ENCODE measurements at places on chromosomes 2 and 18.

DNA sequence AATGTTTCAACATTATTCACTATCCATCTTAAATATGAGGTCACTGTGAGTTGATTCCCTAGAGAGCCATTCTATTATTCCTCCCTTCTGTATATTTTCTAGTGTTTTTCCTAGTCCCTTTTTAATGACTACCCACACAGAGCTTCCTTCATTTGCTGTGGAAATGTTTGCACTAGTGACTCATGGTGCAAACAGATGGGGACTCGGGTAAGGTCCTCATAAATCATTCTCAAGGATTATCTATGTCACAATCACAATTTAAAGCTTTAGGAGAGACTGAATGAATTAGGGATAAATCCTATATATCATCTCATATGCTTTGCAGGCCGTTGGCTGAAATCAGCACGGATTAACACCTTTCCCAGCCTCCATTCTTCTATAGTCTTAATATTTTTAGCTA, 159.6 kb downstream of the DCC start:
- no peak for DNase-seq

GRCh38 chr2:66489436-66489835, 54.5 kb downstream of the MEIS1 start:
- DNase-seq: no peak

DNA sequence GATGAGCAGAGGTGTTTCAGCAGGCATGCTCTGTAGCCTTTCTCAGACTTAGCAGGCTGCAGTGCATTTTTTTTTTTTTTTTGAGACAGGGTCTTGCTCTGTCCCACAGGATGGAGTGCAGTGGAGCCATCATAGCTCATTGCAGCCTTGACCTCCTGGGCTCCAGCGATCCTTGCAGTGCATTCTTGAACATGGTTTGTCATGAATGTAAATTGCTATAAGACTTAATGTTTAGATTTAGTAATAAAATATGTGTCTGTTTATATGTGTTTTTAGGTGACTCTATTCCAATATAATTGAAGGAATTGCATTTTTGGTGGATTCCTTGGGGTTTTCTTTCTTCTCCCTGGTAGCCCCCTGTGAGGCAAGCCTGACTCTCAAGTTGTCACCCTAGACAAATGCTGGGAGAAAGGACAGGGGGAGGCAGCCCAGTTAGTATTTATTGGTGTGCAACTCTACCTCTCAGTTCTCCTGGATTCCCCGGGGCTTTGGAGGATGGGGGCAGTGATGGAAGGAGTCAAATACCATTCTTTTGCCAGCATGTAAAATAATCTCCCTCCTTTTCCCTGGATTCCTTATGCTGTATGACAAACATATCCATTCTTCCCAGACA, 22.7 kb downstream of the LYPD6B start:
- no peak for DNase-seq

DNA sequence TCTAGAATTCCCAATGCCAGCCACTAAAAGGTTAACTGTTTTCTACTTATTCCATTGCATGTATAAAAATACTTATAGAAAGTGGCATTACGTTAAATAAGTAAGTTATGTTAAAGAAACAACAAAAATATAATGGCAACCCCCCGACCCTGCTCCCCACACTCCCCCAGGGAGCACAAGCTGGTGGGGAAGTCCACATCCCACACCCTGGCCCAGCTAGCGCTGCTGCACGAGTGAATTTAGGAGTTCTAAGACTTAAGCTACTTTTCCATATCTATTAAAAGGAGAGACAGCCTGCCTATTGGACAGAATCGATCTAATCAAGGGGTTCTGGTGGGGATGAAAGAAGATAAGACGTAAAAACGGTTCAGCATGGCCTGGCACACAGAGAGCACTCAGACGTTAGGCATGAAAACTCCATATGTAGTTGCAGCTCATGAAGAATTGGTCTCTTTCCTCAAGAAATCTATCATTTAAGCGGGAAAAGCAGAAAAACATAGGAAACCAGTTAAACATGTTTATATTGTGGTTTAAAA, 16.6 kb downstream of the HJURP start:
- no peak for DNase-seq

DNA sequence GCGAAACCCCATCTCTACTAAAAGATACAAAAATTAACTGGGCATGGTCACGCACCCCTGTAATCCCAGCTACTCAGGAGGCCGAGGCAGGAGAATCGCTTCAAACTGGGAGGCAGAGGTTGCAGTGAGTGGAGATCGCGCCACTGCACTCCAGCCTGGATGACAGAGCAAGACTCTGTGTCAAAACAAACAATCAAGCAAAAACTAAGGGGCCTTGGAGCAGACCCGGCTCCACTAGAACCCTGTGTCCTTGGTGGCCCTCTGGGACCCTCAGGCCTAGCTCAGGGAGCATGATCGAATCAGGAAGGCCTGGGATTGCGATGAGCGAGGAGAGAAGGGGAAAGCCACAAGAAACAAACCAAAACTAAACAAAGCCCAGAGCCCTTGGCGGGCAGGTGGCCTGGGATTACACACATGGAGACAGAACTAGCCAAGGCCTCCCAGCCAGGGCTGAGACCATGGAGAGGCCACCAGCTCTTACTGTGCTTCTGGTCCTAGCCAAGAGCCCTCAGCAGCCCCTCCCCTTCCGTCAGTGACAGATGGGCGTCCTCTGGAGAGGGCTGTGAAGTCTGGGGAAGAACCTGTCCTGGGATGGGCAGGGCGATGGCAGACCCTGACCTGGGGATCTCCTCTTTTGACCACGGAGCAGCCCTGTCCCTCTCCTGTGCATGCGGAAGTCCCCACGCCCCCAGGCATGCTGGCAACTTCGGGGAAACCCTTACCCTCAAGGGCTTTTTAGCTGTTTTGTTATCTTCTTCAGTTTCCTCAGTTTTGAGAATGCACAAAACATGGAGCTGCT, 27.4 kb upstream of the CATIP start:
- no peak for DNase-seq

GRCh38 chr2:145715601-145716000, 1195.7 kb upstream of the ZEB2 start:
- no peak for DNase-seq

DNA sequence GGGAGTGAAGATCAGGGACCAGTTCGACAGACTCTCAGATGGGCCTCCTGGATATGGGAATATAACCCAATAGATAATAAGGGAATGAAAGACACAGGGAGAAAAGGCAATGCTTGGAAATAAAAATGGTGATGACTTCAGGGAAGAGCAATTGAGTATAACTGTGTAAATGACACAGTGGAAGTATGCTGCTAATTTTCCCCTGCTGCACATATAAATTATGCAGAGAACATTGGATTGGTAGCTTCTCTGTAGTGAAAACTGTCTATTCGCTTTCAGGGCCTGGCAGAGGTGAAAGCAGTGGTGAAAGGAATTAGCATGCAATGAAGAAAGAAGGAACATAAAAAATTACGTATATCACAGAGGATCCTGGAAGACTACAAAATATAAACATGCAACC, 398.2 kb upstream of the CDH2 start:
- no peak for DNase-seq

- no peak for DNase-seq
Observed at GRCh38 chr2:102336502-102336945, 19.1 kb upstream of the IL18R1 start.

DNA sequence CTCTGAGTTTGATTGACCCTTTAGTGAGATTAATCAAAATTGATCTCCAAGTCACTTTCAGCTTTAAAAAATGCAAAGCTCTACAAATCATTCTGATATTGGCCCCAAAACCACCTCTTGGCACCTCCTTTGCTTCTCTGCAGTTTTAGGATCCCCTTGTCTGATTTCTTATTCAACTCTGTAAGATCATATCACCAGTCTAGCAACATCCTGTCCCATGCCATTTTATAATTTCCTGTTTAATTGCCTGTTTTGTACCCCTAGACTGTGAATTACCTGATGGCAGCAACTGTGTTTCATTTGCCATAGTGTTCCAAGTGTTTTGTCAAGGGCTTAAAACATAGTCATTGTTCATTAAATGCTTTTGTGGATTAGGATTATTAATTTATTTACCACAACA, 406.3 kb upstream of the TRIB2 start:
- no peak for DNase-seq

DNA sequence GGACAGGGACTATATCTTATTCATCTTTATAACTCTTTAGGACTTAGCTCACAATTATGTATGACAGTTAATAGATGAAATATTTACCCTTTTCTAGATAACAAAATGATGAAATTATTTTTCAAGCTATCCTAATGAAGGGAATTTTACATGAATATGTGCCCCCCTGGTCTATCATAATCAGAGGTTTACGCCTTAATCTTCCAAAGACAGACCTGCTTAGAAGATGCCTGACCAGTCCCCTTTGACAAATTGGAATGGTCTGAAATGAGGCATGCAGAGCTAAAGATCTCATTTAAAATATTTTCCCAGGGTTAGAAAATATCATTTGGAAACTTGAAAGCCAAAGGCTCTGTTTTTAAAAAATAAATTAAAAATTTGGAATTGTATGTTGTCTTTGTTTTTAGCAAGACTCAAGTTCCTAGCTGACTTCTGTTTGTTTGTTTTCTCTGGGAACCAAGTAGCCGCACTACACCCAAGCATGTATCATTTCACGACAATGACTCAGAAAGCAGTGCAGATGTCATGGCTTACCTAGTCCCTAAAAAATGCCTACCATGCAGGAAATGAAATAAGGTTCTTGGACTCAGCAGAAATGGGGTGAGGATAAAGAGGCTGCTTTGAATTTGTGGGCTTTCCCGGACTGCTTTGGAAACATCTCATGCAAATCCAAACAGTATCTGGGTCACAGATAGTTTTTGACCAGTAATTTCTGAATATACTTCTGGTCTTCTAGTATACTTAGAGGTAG, 162.1 kb downstream of the ZEB2 start:
- peak; percentile 91 for DNase-seq

DNA sequence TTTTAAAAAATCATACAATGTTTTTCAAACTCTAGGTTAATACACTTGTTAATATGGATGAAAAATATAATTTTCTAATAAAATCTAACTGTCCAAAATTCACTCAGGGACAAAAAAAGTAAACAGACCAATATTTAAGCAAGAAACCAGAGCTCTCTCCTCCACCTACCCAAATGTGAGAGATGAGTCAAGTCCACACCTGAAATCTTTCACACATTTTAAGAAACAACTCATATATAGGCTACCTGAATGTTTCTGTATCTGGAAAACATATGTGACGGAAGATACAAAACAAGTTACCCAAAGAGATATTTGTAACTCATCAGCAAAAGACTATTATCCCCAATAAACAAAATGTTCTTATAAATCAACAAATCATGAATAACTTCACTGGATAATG, 20.2 kb downstream of the ZNF516 start:
- no peak for DNase-seq

DNA sequence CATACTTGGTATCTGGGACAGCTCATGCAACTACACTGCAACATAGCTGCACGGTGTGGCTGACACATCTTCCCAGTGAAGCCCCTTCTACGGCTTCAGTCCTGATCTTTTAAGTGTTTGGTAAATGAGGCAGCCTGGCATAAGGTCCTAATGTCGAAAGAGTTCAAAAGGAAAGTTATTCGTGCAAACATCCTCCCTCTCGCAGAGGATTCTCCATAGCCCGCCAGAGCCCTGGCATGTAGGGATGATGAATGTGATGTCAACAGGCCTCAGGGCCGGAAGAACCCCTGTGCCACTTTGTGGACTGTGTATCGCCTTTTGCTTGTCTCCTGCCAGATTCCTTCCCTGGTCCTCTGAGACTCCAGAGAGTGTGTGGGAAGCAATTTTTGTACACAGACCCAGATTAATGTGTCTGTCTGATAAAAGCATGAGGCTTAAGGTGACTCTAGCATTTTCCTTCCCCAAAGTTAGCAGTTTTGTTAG, 88.5 kb downstream of the SOCS6 start:
- no peak for DNase-seq

DNA sequence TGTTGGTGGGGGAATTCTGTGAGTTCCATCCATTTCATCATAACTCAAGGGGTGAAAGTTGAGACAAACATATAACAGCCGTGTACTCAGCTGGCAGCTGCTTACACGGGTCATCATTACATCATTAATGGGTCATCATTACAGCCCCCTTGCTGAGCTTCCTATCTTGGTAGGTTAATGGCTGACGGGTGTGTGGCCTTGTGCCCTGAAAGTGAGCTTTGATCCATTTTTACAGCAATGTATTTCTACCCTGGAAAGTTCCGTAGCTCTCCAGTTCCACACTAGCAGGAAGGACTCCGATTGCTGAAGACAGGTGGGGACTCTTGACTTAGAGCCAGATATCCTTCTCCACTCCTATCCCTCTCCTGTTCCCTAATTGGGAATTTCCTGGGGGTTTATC, 105.2 kb upstream of the DLX2 start:
- DNase-seq: no peak

GRCh38 chr2:126359494-126359893, 296.5 kb upstream of the GYPC start:
- no peak for DNase-seq

DNA sequence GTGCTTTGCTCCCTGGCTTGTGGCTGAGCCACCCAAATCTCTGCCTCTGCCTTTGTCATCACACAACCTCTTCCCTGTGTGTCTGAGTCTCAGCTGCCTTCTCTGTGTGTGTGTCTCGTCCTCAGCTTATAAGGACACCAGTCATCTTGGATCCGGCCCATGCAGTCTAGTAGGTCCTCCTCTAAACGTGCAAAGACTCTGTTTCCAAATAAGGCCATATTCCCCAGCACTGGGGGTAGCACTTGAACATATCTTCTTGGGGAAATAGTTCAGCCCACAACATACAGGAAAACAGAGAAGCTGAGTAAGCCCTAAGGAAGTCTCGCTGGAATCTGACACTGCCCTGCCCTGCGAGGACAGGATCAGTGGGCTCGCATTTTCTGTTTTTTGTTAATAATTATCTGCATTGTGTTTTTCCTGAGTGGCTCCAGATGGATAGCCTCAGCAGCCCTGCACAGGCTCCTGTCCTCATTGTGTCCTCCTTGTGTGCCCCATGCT, 42.1 kb downstream of the MTCL1 start:
- peak; percentile 85 for DNase-seq

DNA sequence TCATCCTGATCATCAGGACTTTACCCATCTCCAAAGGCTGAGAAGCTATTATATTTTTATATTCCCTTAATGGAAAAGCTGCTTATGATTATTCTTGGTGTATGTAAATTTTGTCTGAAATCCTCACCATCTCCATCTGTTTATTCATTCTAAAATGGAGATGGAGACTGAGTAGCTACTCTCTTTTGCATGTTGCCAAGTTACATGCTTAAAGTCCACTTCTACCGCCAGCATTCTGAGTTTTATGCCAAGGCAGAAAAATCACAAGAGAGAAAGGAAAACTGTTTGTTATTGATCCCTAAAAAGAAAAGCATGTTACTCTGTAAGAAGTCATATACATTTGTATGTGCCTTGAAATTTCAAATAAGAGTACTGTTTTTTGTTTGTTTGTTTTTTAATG, 94.4 kb upstream of the NOSTRIN start:
- no peak for DNase-seq
